ENCODE measurements at places on chromosomes 16 and 17.
A peak's percentile ranks its signal among the peaks of the same experiment; 100 is the strongest.

GRCh38 chr16:65543781-65544740 lies 422.2 kb upstream of the CDH11 start:
- no peak for DNase-seq

- DNase-seq, result no peak
These were observed 2.5 kb downstream of the HS3ST2 start for GRCh38 chr16:22816475-22816874.

DNA sequence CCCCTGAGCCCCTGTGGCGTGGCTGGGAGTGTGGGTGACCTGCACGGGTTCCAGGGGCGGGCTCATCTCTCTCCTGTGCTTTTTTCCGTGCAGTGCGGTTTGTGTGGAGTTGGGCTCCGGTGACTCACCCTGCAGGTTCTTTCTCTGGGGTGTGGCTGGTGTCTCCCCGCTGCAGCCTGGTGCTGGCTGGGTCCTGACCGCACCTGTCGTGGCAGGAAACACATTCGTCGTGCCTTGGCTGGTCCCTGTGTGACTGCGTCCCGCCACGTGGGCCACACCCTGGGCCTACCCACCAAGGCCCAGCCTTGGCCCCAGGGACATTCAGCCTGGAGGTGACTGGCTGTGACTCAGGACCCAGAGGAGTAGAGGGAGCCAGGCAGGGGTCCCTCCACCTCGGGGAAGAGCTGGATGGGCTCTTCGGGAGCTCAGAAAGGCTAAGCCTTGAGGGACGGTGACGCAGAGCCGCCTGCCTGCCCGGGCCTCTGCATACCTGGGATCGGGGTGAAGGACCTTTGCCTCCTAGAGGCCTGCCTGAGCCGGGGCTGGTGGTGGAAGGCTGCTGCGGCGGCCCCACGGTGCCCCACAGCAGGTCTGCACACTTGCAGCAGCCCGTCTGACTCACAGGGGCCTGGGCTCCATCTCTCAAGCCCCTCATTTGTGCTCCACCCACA lies 7.8 kb downstream of the TRAF7 start:
- no peak for DNase-seq

DNA sequence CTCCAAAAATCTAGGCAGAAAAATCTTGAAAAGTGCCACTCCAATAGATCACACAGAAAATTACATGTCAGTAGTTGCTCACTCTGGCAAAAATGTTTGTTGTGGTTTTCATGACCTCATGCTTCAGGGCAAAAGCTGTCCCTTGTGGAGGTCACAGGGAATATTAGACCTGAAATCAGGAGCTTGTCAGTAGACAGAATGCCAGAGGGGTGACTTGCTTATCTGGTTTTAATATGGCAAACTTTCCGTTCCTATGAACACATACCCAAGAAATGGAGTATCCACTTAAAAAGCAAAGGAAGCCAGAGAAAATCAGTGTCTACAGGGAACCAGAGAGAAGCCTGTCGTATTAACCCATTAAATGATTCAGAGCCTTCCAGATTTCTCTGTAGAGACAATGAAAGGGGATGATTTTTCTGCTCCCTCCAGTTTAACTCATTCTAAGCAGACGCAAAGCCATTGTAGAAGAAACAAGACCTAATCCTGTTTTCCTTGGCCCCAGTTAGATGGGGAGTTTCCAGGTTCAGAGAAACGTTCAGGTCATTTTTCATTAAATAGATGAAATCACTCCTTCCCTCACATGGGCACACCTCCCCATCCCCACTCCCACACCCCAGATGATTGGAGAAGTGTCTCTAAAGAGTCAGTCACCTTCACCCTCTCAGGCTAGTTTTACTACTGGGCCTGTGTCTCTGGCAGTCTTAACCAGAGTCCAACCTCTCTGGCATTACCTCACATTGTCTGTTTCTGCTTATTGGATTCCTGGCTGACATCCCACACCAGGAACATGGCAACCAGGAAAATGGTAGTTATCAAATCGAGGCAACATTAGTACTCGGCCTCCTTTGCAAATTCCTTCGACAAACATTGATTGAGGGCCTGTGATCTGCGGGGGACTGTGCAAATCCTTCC lies 6.0 kb downstream of the SOX9 start:
- no peak for DNase-seq

DNA sequence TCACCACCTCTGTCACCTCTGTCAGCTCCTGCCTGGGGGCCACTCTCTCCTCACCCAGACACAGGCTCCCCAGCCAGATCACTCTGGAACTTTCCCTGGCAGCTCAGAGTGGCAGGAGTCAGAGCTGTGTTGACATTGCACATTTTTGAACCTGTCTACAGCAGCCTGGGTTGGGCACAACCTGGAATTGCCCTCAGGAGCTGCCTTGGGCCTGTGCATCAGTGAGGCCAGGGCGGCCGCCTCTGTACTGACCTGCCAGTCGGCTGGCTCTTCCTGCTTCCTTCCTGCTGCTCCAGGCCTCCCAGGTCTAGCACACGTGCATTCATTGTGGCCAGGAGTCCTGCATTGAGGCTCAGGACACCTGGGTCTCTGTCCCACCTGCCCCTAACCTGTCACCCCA lies 14.2 kb upstream of the TMEM11 start:
- no peak for DNase-seq

- peak; percentile 36 for DNase-seq
These were observed 10.8 kb upstream of the SLC46A1 start for GRCh38 chr17:28416703-28417311.

GRCh38 chr16:54734156-54734555 lies 196.5 kb upstream of the IRX5 start:
- no peak for DNase-seq

- DNase-seq, result no peak
These were observed 16.5 kb downstream of the RGS11 start for GRCh38 chr16:259226-259625.

DNA sequence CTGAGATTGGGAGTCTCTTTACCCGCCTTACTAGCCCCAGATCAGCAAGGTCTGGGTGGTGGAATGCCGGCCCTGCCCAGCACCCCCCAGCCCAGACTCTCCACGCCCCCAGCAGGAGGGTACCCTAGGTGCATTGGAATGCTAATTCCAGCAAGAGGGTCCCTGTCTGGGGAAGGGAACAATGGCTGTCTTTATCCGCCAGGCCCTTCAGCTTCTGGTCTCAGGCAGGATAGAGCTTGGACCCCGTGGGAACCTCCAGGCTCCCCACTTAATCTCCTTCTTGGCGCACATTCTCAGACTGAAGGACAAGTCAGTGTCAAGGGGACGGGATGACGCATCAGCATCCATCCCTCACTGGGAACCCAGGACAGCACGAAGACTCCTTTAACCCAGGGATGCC lies 85.1 kb downstream of the LITAF start:
- DNase-seq, result no peak

DNA sequence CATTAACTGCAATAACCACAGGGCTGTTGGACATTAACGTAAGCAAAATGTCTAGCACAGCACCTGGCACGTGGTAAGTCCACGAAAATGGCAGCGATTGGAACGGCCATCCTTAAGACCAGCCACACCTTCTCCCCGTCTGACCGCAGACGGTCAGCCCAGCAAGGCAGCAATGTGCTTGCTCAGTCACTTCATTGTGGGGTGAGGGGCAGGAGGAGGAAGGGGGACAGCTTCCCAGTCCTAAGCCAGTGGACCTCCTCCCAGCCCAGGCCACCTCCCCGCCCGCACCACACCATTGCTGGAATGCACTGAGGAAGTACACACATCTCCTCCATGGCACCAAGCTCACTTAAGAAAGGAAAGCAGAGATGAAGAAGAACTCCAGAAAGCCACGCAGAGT lies 8.6 kb upstream of the MYLK3 start:
- DNase-seq, result no peak

- no peak for DNase-seq
These were observed 104.4 kb upstream of the SALL1 start for GRCh38 chr16:51255349-51255972.

- no peak for DNase-seq
These were observed 64.3 kb downstream of the PIGL start for GRCh38 chr17:16281351-16281750.

GRCh38 chr16:85641776-85642176 lies 28.7 kb downstream of the GSE1 start:
- DNase-seq, result no peak

- no peak for DNase-seq
These were observed 32.5 kb downstream of the MGAT5B start for GRCh38 chr17:76900723-76901122.
